ENCODE measurements at places on chromosomes 6 and 20.

DNA sequence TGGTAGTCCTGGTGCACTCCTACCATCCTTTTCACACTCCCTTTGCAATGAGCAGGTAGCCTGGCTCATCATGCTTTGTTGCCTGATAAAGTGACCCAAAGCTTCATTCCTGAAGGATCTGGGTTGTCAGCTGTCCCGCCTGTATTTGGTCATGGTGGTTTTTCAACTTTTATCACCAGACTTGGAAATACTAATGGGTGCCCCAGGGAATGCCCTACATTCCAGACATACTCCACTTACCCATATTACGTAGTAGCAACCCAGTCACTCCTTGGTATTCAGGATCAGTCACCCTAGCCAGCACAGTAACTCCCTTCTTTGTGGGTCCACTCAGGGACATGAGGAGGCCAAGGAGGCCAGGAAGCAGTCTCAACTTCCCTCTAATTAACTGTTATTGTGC is 199.2 kb downstream of the MAFB start:
- DNase-seq = no peak
- no peak overlapping the region for H3K4me3 ChIP-seq
- no peaks in the 10 kb centered on the region for H3K4me1 ChIP-seq

- no peaks in the 10 kb centered on the region for H3K36me3 ChIP-seq
- no peaks in the 10 kb centered on the region for H3K4me1 ChIP-seq
- no peak for DNase-seq
- no peak overlapping the region for H3K4me3 ChIP-seq
Observed at GRCh38 chr6:4853782-4854511, 77.7 kb downstream of the CDYL start.

GRCh38 chr6:37313723-37314486 is 39.9 kb upstream of the RNF8 start:
- H3K27ac ChIP-seq = no peak overlapping the region
- no peaks in the 10 kb centered on the region for H3K27me3 ChIP-seq
- no peak overlapping the region for H3K4me3 ChIP-seq
- no peak for DNase-seq

DNA sequence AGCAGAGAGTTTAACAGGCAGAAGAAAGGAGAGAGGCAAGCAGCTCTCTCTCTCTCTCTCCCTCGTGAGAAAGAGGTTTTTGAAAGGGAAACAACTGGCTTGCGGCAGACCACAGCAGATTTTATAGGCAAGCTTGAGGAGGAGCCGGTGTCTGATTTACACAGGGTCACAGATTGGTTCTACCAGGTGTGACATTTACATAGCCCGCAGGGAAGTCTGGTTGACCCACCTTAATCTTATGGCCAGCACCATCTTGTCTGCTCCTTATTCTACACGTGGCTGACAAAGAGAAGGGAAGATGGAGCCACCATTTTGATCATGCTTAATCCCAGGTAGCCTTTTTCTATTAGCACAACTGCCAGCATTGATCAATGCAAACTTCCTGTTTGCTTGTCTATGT is 65.4 kb downstream of the OR2J2 start:
- H3K4me3 ChIP-seq = no peak overlapping the region
- H3K36me3 ChIP-seq = no peaks in the 10 kb centered on the region
- no peak overlapping the region for H3K27ac ChIP-seq
- no peaks in the 10 kb centered on the region for H3K27me3 ChIP-seq
- no peak for DNase-seq
- H3K4me1 ChIP-seq = peaks cover 3% of the 10 kb centered on the region

- H3K4me1 ChIP-seq = no peaks in the 10 kb centered on the region
- H3K27ac ChIP-seq = no peak overlapping the region
- H3K27me3 ChIP-seq = peaks cover 56% of the 10 kb centered on the region
- DNase-seq = no peak
- no peak overlapping the region for H3K4me3 ChIP-seq
- H3K36me3 ChIP-seq = no peaks in the 10 kb centered on the region
Observed at GRCh38 chr6:142953373-142954273, 8.6 kb upstream of the HIVEP2 start.

- DNase-seq = no peak
- no peaks in the 10 kb centered on the region for H3K27me3 ChIP-seq
- no peak overlapping the region for H3K27ac ChIP-seq
- no peak overlapping the region for H3K4me3 ChIP-seq
Observed at GRCh38 chr20:44993343-44993742, 27.0 kb downstream of the STK4 start.

GRCh38 chr6:16184129-16184528 is 54.3 kb upstream of the GMPR start:
- peak; percentile 81 for DNase-seq
- no peak overlapping the region for H3K27ac ChIP-seq
- H3K4me1 ChIP-seq = no peaks in the 10 kb centered on the region
- H3K4me3 ChIP-seq = no peak overlapping the region
- H3K36me3 ChIP-seq = no peaks in the 10 kb centered on the region
- no peaks in the 10 kb centered on the region for H3K27me3 ChIP-seq

- H3K36me3 ChIP-seq = peaks cover 24% of the 10 kb centered on the region
- no peak overlapping the region for H3K27ac ChIP-seq
- H3K27me3 ChIP-seq = no peaks in the 10 kb centered on the region
- H3K4me3 ChIP-seq = no peak overlapping the region
- no peak for DNase-seq
- H3K4me1 ChIP-seq = no peaks in the 10 kb centered on the region
Observed at GRCh38 chr6:154403788-154404187, 47.2 kb upstream of the IPCEF1 start.

GRCh38 chr6:163427498-163428254 is 13.2 kb downstream of the QKI start:
- no peak overlapping the region for H3K4me3 ChIP-seq
- DNase-seq = no peak
- H3K4me1 ChIP-seq = peaks cover 3% of the 10 kb centered on the region
- H3K27ac ChIP-seq = no peak overlapping the region
- no peaks in the 10 kb centered on the region for H3K36me3 ChIP-seq

DNA sequence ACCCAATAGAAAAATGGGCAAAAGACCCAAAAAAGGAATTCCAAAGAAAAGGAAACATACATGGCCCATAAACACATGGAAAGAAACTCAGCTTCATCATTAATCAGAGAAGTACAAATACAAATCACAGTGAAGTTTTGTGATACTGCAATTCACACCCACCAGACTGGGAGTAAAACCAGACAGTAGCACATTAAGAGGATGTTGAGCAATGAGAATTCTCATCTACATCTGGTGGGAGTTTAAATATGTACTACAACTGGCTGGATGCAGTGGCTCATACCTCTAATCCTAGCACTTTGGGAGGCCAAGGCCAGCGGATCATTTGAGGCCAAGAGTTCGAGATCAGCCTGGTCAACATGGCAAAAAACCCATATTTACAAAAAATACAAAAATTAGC is 125.7 kb upstream of the PHACTR1 start:
- DNase-seq = no peak
- H3K36me3 ChIP-seq = no peaks in the 10 kb centered on the region
- no peaks in the 10 kb centered on the region for H3K27me3 ChIP-seq
- no peaks in the 10 kb centered on the region for H3K4me1 ChIP-seq
- H3K4me3 ChIP-seq = no peak overlapping the region

DNA sequence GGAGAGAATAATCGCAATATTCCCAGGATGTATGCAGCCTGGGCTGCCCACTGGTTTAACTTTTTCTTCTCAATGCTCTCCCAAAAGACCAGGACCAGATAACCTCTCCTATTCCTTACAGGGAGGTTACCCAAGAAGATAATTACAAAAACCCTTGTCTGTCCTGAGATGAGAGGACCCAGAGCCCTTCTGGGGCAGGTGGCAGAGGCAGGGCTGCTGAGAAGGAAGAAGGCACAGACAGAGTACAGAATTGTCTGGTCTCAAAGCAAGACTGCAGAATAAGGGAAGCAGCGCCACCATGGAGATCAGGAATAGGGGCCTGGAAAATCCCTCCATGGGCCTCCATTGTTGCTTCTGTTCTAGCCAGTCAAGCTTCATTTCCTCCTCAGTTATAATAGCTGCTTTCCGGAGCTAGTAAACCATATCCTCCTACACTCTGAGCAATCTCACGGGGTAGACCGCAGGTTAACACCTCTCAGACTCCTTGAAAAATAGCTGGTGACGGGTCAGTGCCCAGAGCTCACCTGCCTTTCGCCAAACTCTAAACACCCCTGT is 463 bp upstream of the HLA-DMB start:
- H3K27ac ChIP-seq = no peak overlapping the region
- H3K36me3 ChIP-seq = no peaks in the 10 kb centered on the region
- H3K4me3 ChIP-seq = no peak overlapping the region
- H3K27me3 ChIP-seq = peaks cover 21% of the 10 kb centered on the region
- no peaks in the 10 kb centered on the region for H3K4me1 ChIP-seq

DNA sequence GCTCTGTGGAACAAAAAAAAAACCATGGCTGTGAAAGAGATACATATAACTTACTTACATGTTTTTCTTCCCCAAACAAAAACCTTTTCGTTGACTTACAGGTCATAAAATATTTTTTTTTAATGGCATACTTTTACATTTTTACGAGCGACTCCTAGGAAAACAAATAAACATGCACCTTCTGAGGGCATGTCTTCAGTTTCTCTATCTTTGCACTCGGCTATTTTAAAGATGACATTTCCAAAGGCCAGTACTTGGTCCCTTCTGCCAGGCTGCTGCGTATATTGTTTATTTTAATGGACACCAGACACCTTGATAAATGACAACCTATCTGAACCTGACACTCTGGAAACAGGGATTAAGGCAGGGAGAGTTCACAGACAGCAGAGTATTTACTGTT is 49.4 kb downstream of the PIGU start:
- H3K36me3 ChIP-seq = peaks cover 10% of the 10 kb centered on the region
- no peaks in the 10 kb centered on the region for H3K27me3 ChIP-seq
- H3K4me1 ChIP-seq = no peaks in the 10 kb centered on the region
- no peak for DNase-seq
- H3K27ac ChIP-seq = no peak overlapping the region

DNA sequence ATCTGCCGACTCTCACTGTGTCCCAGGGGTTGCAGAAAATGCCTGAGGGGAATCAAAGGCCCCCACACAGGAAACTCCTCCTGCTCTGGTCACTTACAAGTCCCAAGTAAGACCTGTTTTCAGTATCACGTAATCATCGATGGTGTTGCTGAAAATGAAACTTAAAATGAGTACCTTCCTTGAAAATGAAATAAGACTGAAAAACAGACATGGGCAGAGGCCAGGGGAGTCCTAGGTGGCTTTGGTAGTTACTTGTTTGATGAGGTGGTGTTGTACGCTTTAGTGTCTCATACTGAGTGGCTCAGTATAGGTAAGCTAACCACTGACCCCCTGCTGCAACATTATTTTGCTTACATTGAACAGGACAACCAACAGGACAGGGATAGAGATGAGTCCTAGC is 43.0 kb upstream of the SYNCRIP start:
- H3K4me1 ChIP-seq = no peaks in the 10 kb centered on the region
- no peaks in the 10 kb centered on the region for H3K27me3 ChIP-seq
- DNase-seq = no peak
- no peaks in the 10 kb centered on the region for H3K36me3 ChIP-seq
- H3K4me3 ChIP-seq = no peak overlapping the region

DNA sequence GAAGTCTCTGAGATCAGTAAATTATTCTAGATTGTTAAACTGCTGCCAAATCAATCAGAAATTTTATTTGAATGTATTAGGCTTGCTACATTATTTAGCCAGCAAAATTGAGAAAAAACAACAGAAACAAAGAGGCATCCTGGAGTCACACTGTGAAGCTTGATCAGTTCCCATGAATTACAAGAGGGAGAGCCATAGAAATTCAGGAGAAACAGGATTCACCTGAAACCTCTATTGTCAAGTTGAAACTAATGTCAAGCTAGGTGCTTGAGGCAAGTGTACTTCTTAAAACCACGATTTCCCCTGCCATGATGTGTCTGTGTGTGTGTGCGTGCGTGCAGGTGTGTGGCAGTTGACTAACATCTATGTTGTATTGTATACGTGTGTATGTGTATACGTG is 439.1 kb upstream of the NOX3 start:
- DNase-seq = no peak
- no peak overlapping the region for H3K27ac ChIP-seq
- no peaks in the 10 kb centered on the region for H3K36me3 ChIP-seq
- H3K27me3 ChIP-seq = no peaks in the 10 kb centered on the region
- no peak overlapping the region for H3K4me3 ChIP-seq

GRCh38 chr20:51565298-51566144 is 23.0 kb upstream of the NFATC2 start:
- no peak overlapping the region for H3K27ac ChIP-seq
- no peak for DNase-seq
- no peaks in the 10 kb centered on the region for H3K36me3 ChIP-seq

DNA sequence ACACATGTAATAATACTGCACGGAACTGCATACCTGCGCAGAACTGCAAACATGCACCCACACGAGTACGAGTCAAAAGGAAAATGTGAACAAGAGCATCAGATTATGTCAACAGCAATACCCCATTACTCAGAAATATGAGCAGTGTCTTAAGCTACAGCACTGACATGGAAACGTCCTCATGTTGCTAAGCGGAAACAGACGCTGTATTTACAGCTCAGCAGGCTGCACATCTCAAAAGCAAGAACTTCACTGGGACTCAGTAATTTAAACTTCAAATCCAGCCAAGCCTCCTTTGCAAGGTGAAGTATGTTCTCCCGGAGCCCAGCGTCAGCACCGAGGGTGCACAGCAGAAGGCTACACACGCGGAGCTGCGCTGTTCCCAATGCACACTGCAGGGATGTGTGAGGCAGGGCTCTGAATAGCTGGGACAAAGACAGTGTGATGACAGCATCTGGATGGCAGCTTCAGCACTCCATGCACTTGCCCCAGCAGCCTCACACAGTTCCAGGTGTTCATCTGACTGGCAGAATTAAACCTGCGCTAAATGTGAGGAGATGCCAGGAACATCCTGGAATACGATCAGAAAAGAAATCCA is 202.8 kb downstream of the WDR27 start:
- H3K4me1 ChIP-seq = no peaks in the 10 kb centered on the region
- DNase-seq = no peak
- H3K36me3 ChIP-seq = no peaks in the 10 kb centered on the region
- no peaks in the 10 kb centered on the region for H3K27me3 ChIP-seq
- H3K4me3 ChIP-seq = no peak overlapping the region

GRCh38 chr6:158743033-158743651 is 76.0 kb downstream of the EZR start:
- H3K4me3 ChIP-seq = no peak overlapping the region
- no peaks in the 10 kb centered on the region for H3K27me3 ChIP-seq
- H3K27ac ChIP-seq = no peak overlapping the region
- DNase-seq = no peak
- no peaks in the 10 kb centered on the region for H3K36me3 ChIP-seq

- H3K27ac ChIP-seq = no peak overlapping the region
- no peak overlapping the region for H3K4me3 ChIP-seq
- no peaks in the 10 kb centered on the region for H3K4me1 ChIP-seq
- peaks cover 19% of the 10 kb centered on the region for H3K27me3 ChIP-seq
- no peak for DNase-seq
Observed at GRCh38 chr6:39090036-39090435, 24.9 kb downstream of the SAYSD1 start.
